LHCN-M2 (cell line): ENCODE measurements at places on chromosomes 11 and 22.
A peak's percentile ranks its signal among the peaks of the same experiment; 100 is the strongest.

GRCh38 chr22:45292731-45293442 is 8.1 kb downstream of the UPK3A start:
- no peak for DNase-seq

GRCh38 chr11:126716456-126717083 is 284.0 kb downstream of the KIRREL3 start:
- peak; percentile 52 for DNase-seq

- DNase-seq, result no peak
Observed at GRCh38 chr11:79189055-79189454, 251.8 kb downstream of the TENM4 start.

GRCh38 chr11:67397536-67397935 is 4.1 kb downstream of the PPP1CA start:
- no peak for DNase-seq

DNA sequence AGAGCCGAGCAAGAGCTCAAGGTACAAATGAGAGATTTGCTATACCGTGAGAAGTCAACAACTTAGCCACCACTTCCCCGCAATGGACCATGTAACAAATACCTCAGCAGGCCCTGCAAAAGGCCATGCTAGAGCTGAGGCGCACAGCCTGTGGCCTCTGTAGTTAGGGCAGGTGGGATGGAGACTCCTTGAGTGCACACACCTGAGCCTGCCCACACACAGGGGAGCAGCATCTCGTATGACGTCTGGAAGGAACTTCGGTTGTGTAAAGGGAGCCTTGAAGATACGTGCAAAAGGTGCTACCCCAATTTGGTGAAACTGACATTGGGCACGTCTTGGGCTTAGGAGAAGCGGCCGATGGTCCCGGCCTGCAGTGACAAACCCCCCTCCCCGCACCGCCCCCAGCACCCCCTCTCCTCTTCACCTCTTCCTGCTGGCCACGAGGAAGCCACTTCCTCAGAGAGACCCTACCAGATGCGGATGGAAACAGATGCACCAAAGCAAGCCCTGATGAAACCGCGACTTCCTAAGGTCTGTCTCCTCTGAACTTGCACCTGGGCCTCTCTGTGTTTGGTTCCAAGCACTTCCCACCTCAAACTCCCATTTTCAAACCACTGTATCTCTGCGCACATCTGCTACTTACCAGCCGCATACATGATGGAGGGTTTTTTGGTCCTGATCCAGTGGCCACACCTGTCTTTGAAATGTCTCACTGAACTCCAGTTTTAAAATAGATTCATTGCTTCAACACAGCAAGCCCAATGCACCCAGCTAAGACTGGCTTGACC is 10.6 kb downstream of the CDPF1 start:
- DNase-seq, result no peak

DNA sequence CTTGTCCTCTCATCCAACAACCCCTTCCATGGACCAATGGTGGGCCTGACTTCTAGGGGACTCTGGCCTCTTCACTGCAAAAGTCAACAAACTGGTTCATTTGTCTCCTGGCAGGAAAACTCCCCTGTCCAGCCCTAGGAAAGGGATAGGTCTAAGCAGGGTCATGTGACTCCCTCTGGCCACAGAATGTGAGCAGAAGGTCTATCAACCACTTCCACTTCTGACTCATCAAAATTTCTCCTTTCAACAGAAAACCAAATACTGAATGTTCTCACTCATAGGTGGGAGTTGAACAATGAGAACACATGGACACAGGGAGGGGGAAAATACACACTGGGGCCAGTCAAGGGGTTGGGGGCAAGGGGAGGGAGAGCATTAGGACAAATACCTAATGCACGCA is 1.3 kb upstream of the ISX start:
- no peak for DNase-seq

- no peak for DNase-seq
Observed at GRCh38 chr11:116122697-116123472, 618.7 kb upstream of the CADM1 start.

- DNase-seq, result no peak
Observed at GRCh38 chr22:36296690-36297089, 43.8 kb downstream of the APOL1 start.

GRCh38 chr22:48754611-48755058 is 1073.0 kb downstream of the BRD1 start:
- DNase-seq, result no peak

DNA sequence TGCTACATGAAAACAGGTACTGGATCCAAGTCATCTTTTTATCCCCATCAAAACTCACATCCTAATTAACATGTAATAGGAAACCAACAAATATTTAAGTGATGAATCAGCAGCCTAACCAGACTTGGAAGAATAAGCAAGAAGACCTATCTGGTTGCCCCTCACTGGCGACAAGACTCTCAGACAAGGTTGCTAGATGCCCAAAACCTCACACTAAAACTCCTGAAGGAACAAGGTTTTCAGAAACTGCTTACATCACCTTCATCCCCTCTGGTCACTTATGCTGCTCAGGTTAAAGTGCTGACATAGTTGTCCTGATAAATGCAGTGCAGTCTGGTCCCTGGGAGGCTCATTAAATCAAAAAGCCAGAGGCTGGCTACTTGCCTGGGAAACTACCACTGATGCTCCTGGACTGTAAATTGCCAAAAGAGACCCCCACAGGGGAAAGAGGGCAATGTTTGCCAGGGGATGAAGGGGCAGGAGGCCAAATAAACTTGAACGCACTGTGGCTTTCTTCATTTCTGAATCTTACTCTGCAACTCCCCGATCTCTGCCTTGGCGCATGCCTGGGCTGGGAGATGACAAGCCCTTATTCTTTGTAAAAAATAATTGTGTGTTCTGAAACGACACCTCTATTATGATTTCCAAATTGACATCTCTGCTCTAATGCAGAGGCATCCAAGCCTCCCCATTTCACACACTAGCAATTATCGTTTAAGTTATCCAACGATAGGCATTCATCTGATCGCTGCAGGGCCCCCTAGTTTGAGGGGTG is 72.7 kb downstream of the AMBRA1 start:
- peak; percentile 57 for DNase-seq
